ENCODE measurements at places on chromosomes 6 and 20.

- DNase-seq, result no peak
Measured at GRCh38 chr20:38665506-38666285, 58.6 kb upstream of the SLC32A1 start.

- DNase-seq, result no peak
Measured at GRCh38 chr20:49579874-49580812, 12.2 kb upstream of the PTGIS start.

GRCh38 chr20:28562510-28562898, 2695.0 kb upstream of the DEFB115 start:
- no peak for DNase-seq

- DNase-seq, result no peak
Measured at GRCh38 chr6:26536571-26537159, 1.5 kb upstream of the HMGN4 start.

DNA sequence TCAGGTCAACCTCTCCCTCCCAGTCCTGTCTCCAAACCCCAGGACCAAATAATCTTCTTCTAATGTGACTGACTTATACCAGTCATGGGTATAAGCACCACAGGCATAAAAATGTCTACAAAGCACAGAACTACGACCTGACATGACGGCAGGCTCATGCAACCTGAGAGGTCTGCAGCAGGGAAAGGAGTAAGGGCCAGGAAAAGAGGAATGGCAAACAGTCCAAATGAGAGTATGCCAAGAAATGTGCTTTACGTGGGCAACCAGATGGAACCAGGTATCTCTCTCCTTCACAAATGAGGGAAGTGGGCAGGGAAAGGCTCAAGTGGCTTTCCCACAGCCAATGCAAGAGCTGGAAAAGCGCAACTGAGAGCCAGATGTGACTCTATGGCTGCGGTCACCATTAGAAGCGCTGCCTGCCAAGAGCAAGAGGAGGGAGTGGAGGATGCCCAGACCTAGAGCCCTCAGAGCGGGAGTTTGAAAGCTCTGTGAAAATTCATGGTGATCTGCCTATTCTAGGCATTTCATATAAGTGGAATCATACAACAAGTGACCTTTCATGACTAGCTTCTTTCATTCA, 6.0 kb downstream of the APMAP start:
- DNase-seq, result no peak

GRCh38 chr6:126944512-126944911, 174.0 kb upstream of the RSPO3 start:
- DNase-seq, result no peak

DNA sequence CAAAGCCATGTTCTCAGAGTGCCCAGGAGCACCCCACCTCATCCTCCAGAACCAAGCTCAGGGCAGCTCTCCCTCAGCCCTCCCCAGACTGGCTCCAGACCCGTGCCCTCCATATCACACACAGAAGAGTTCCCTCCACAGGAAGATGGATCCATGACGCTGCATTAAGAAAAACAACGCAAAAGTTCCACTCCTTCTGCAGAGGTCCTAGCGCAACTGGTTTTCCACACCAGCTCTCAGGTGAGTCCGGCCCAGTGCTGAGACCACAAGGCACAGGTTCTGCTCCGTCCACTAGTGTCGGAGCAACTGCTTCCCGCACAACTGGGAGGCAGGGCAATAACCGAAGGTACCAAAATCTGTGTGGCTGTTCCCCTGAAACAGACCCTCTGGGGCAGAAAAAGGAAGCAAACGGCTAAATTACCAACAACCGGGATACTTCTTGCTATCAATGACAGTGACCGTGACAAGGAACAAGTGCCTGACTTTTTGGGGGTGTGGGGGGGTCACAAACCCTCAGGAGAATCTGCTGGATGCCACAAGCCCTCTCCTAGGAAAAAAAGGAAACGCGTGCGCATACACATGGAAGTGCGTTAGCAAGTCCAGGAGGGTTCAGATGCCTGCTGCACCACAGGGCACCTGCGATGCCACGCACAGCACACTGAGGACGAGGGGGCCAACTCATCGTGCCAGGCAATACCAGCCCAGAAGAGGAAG, 49.2 kb downstream of the MYH7B start:
- DNase-seq, result no peak

DNA sequence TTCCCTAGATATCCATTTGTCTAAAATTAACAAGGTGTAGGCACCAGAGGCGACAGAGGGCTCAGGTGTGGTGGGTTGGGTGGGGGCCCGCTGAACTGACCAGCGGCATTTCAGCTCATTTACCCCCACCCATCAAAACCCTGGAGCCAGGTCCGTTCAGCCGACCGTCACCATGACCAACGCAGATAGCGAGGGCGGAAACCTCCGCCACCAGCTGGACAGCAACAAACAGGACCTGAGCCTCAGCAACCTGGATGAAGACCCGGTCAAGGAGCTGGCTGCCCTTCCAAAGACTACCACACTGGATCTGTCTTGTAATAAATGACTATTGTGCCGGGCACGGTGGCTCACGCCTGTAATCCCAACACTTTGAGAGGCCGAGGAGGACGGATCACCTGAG, 120.8 kb upstream of the LGSN start:
- DNase-seq, result no peak

DNA sequence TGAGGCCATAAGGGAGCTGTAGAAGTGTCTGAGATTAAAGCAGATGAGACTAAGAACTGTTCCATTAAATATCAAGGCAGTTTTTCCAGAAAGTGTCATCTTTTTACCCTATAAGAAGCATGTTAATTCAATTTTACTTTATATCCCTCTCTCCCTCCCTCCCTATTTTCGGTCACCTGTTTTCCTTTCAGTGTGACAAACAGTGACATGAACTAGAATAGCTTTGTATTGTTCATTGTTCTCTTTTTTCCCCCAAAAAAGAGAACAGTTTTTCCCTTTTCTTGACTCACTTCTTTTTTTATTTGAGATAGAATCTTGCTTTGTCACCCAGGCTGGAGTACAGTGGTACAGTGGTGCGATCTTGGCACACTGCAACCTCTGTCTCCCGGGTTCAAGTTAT, 269.3 kb downstream of the ZFAND3 start:
- no peak for DNase-seq

DNA sequence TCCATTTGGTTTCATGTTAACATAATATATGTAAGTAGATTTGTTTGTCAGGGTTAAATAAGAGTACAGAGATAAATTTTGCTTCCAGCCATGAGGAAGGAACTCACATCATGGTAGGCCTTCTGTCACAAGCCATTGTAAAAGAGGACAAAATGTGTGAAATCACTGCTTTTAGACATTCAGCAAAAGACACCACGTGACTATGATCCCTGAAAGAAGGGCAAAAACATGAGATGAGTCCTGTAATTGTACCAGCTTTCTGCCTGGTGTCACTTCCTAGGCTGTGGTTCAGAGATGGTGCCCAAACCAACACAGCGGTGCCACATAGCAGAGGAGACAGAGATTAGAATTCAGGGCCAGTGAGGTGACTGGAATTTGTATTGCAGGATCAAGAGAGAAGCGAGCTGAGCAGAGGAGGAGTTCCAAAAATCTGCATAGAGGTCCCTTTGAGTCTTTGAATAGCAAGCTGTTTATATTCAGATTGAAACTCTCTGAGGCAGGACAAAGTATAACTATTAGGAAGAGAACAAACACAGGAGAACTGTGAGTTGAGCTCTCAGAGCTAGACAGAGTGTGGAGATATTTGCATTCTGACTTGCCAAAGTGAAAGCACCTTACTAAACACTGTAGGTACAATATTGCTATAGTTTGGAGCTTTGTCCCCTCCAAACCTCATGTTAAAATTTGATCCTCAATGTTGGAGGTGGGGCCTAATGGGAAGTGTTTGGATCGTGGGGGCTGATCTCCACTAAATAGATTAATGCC, 52.6 kb upstream of the PDE7B start:
- DNase-seq, result no peak

DNA sequence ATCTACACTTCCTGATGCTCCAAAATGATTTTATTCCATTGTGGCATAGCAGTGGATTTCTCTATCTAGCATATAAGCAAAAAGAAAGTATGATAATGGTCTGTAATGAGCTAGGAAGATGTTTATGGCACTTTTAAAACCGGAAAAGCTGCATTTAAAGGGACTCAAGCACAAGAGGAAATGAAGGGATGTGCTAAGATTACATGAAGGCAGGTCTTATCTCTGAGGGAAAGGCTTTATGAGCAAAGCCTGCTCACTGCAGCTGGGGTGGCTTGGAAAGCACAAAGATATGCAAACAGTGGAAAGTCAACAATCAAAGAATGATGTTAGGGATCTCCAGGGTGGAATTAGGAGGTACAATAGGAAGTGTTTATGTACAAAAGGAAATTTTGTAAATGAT, 138.2 kb downstream of the TENT5A start:
- no peak for DNase-seq

DNA sequence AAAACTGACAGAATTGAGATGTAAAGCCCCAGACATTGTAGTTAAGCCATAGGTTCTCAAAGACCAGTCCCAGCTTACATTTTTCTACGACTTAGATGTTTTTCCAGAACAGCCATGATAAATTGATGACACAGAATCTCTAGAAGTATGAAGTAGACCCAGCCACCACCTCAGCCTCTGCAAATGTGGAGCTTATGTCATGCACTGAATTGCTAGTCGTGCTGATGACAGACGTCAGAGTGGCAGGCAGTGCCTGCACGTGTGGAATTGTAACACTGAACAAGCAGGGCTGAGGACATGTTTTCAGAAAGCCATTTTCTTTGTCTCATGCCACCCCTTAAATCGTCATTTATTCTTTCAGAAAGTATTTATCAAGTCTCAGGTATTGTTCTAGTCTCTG, 72.4 kb upstream of the TMEM181 start:
- no peak for DNase-seq

DNA sequence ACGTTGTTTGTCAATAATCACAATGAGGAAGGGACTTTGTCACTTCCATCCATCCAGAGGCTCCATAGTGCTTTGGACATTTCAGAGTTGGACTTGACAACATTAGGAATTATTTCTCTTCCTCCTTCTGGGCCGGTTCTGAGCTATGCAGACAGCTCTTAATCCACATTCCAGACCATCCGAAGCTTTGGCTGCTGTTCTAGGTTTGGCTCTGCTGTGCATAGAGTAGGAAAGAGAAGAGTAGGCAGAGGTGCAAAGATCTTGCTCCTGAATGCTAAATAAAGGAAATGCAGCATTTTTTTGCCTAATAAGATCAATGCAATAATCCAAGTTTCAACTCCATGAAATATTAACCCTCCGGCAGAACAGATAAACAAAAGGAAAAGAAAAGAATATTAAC, 251.8 kb upstream of the PRND start:
- no peak for DNase-seq

GRCh38 chr20:17635332-17636244, 46.5 kb downstream of the RRBP1 start:
- no peak for DNase-seq

DNA sequence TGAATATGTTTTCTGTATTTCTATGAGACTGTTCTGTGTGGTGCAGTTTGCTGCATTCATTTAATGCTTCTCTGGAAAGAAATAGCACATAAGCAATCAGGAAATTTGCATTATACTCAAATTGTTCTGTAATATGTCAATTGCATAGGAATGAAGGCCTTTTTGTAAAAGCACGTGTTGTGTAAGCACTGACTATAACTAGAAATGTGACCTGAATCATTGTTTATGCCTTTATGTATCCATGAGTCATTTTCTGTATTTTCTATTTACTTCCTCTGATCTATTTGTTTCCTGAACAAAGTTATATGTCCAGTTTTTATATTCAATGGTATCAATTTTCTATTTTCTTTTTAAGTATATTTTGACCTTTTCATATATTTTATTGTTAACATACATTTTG, 1455.3 kb downstream of the GRIK2 start:
- no peak for DNase-seq

GRCh38 chr6:143222801-143223231, 162.1 kb downstream of the AIG1 start:
- DNase-seq, result no peak

GRCh38 chr20:47849596-47849995, 64.3 kb upstream of the SULF2 start:
- DNase-seq, result no peak

DNA sequence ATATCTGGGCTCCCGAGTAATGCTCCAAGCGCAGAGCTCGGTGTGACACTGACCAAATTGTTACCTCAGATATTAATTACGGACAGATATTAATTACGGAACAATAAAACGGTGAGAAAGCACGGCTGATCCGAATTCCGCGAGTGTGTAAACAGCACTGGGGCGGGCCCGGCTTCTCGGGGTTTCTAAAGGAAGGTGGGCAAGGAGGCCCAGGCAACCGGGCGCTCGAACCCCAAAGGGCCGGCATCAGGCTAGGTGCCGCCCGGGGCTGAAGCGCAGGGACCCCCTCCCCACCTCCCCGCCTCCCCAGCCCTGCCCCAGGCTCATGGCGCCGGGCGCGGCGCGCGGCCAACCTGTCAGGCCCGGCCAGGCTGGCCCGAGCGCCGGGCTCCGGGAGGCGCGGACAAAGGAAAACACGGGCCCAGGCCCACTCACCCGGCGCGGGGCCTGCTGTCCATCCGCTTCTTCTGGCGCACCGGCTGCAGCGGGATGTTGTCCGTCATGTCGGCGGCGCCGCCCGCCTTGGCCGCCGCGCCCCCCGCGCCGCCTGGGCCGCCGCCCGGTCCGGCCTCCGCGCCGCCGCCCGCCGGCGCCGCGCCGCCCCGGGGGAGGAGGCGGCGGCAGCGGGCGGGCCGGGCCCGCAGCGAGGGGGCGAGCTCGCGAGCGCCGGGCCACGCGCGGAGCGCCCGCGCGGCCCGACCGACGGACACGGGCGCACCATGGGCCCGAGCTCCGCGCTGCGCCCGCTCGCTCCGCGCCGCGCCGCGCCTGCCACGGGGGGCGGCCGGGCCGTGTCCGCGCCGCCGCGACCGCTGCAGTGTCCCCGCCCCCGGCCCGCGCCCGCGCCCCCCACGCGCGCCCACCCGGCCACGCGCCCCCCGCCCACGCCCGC, at the start of gene ATP9A:
ATP9A (minus strand) TSS at position 524 of the 892 bp plus-strand sequence; CDS start at position 503, 21 bp downstream.
- DNase-seq, result no peak

- DNase-seq, result peak; percentile 63
Measured at GRCh38 chr6:27503436-27504030, 30.6 kb upstream of the ZNF184 start.

DNA sequence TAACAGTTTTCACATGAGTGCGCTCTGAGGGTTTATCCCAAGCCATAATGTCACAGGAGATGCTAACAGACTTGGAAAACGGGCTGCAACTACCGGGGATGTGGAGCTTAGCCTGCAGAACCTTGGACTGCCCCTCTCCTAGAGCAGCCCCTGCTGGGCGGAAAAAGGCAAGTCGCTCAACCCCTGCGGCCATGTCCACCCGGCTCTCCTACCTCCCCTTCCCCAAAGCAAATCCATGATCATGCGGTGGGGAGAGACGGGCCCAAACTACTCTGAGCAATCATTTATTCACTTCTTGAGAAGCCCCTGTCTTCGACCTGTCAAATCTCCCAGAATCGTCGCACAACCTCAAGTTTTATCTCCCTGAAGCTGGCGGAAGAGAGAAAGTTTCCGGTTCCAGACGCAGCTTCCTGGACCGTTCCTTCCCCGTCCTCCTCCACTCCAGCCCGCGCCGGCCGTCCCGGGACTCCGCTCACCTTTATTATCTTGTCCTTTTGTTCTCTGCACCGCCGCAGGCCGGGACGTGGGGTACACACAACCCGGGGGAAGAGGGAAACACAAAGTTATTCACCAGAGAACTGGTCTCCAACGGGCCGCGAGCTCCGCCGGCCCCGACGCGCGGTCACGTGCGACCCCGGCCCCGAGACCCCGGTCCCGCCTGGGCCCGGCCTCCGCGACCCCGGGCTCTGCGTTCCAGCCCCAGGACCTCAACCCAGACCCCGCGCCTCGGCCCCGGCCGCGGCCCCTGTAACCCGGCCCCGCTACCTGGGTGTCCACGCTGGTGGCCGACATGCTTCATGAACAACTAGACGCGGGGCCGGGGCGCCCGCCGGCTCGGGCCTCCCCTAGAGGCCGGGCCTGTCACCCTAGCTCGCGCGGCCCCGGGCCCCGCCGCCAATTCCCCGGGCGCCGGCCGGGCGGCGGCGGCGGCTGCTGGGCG, 560 bp downstream of the YTHDF1 start:
- no peak for DNase-seq
